H1 (cell line): ENCODE measurements at places on chromosomes 12 and 14. TPM values are rescaled to one million over a fixed set of nuclear protein-coding genes. Genes with fewer than 3 reads are reported as not detected.

DNA sequence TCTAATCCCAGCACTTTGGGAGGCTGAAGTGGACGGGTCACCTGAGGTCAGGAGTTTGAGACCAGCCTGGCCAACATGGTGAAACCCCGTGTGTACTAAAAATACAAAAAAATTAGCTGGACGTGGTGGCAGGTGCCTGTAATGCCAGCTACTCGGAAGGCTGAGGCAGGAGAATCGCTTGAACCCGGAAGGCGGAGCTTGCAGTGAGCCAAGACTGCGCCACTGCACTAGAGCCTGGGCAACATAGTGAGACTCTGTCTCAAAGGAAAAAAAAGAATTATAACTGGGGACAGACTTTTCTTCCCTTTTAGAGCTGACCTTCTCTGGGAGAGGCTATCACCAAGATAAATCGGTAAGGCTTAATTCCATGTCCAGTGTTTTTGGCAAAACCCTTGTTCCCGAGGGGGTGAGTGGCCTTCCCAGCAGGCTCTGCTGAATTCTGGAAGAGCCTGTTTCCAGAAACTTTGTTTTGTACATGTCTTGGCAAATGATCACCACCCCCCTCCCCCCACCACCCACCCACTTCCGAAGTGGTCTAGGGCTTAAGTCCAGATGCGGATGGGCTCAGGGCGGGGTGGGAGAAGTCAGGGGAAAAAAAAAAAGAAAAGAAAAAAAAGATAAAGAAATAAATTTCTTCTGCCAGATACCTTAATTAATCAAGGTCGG, 32.3 kb upstream of the DEGS2 start:
- peaks cover 8% of the 10 kb centered on the region for H3K4me1 ChIP-seq
- H3K27ac ChIP-seq: no peak overlapping the region
- DNase-seq: no peak
- no peak overlapping the region for H3K4me3 ChIP-seq
- no peaks in the 10 kb centered on the region for H3K27me3 ChIP-seq

GRCh38 chr12:124168016-124168786, 126.7 kb upstream of the RFLNA start:
- no peaks in the 10 kb centered on the region for H3K36me3 ChIP-seq
- no peak overlapping the region for H3K27ac ChIP-seq
- no peaks in the 10 kb centered on the region for H3K4me1 ChIP-seq
- H3K27me3 ChIP-seq: no peaks in the 10 kb centered on the region

DNA sequence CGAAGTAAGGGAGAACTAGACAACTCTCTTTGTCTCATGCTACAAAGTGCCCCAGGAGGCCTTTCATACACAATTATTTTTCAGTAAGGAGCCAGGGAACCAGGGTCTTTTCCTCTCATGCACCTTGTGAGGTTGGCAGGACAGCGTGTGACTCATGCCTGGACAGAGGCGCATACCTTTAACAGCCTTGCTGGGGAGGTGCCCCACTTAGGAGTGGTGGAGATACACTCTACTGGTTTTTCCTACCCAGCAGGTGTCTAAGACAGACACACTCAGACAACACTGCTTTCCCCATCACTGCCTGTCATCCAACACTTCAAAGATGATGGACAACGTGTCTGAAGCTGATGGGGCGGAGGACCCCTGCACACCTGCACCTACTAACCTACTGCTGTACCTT, 49.1 kb downstream of the B4GALNT3 start:
- no peak for DNase-seq
- H3K27ac ChIP-seq: no peak overlapping the region
- H3K36me3 ChIP-seq: no peaks in the 10 kb centered on the region
- H3K4me3 ChIP-seq: no peak overlapping the region
- H3K4me1 ChIP-seq: peaks cover 13% of the 10 kb centered on the region

GRCh38 chr14:67418401-67419191, 6.6 kb upstream of the PLEK2 start:
- H3K36me3 ChIP-seq: no peaks in the 10 kb centered on the region
- no peak for DNase-seq
- H3K4me3 ChIP-seq: no peak overlapping the region
- no peaks in the 10 kb centered on the region for H3K27me3 ChIP-seq

GRCh38 chr12:122646517-122647217, 56.5 kb downstream of the HCAR2 start:
- no peak overlapping the region for H3K4me3 ChIP-seq
- no peaks in the 10 kb centered on the region for H3K27me3 ChIP-seq
- no peak overlapping the region for H3K27ac ChIP-seq

LIN7A gene
- 17.8 and 22.0 TPM in 2 replicates for total RNA-seq

- no peaks in the 10 kb centered on the region; the same call in 1 of the 2 replicates for H3K4me1 ChIP-seq
- no peak for DNase-seq
- H3K27me3 ChIP-seq: no peaks in the 10 kb centered on the region
- no peak overlapping the region for H3K4me3 ChIP-seq
- H3K36me3 ChIP-seq: no peaks in the 10 kb centered on the region
- H3K27ac ChIP-seq: no peak overlapping the region
Measured at GRCh38 chr12:3791256-3791874, 38.5 kb upstream of the CRACR2A start.

GRCh38 chr12:71135812-71136176, 22.0 kb downstream of the TSPAN8 start:
- H3K4me1 ChIP-seq: no peaks in the 10 kb centered on the region
- no peaks in the 10 kb centered on the region for H3K36me3 ChIP-seq
- DNase-seq: no peak
- no peak overlapping the region for H3K27ac ChIP-seq

ACSM4 gene
- not detected in 2 replicates for total RNA-seq

DNA sequence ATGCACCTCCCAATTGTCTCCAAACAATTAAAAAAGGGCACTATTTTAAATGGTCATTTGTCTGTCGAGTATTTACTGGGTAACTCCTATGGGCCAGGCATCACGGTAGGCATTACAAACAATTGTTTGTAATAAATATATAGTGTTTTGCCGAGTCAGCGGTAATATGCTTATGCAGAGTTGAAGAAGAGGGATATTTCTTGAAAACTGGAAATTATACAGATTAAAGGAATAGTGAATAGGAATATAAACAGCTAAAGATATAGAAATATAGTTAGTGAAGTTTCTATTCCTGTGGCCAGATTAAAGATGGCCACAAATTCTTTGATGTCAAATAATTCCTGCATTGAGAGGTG, 13.5 kb upstream of the CRADD start:
- H3K4me1 ChIP-seq: no peaks in the 10 kb centered on the region
- H3K27ac ChIP-seq: no peak overlapping the region
- H3K4me3 ChIP-seq: no peak overlapping the region
- no peak for DNase-seq
- H3K36me3 ChIP-seq: no peaks in the 10 kb centered on the region

CCDC38 gene
- not detected in 2 replicates for total RNA-seq

DNA sequence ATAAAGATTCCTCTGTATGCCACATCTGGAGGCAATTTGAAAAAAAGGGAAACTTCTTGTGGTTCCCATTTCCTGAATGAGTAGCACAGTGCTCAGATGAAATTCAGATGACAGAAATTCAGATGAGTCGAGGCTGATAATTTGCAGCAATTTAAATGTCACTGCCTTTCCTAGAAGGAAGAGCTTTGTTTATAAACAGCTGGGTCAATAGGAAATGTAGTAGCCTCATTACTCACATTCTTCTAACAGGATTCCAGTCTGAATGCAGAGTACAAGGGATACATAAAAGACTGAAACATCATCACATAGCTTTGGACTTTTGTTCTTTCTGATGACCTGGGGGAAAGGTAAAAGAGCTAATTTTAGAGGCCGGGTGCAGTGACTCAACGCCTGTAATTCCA, 11.3 kb upstream of the DACT1 start:
- H3K27me3 ChIP-seq: peaks cover 3% of the 10 kb centered on the region; the same call in 1 of the 2 replicates
- H3K36me3 ChIP-seq: no peaks in the 10 kb centered on the region
- H3K4me1 ChIP-seq: peaks cover 17% of the 10 kb centered on the region
- no peak overlapping the region for H3K27ac ChIP-seq

- H3K27ac ChIP-seq: no peak overlapping the region
- no peaks in the 10 kb centered on the region for H3K4me1 ChIP-seq
- H3K36me3 ChIP-seq: no peaks in the 10 kb centered on the region
- no peak for DNase-seq
- H3K27me3 ChIP-seq: no peaks in the 10 kb centered on the region
Measured at GRCh38 chr14:87080146-87080545, 912.8 kb downstream of the GALC start.

DNA sequence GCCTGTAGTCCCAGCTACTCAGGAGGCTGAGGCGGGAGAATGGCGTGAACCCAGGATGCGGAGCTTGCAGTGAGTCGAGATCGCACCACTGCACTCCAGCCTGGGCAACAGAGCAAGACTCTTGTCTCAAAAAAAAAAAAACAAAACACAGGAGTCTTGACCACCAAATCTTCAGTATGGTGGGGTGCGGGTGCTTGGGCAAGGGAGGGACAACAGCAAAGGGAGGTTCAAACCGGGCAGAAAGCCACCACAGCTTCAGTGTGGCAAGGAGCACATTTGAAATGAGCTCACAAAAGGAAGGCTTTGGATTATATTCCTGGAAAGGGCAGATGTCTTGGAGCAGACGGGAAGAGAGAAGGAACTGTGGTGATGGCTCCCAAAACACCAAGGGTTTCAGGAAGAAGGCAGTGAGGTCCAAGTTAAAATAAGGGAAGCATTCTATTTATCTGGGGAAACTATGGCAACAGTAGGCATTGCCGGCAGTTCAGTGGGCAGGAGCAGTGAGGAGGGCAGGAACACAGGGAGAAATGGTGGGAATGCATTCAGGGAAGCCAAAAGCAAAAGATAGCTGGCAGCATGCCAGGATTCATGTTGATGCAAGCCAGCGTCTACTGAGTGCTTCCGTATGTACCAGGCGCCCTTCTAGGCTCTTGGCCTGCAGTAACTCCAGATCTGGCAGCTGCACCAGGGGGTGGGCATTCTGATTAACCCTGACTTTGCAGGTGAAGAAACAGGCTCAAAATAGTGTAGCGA, 51.0 kb upstream of the SRSF5 start:
- H3K36me3 ChIP-seq: no peaks in the 10 kb centered on the region
- H3K4me1 ChIP-seq: peaks cover 33% of the 10 kb centered on the region
- H3K27me3 ChIP-seq: no peaks in the 10 kb centered on the region
- H3K4me3 ChIP-seq: no peak overlapping the region
- no peak for DNase-seq

GRCh38 chr12:70628701-70629480, 8.3 kb downstream of the PTPRB start:
- no peaks in the 10 kb centered on the region for H3K27me3 ChIP-seq
- H3K27ac ChIP-seq: no peak overlapping the region
- H3K4me1 ChIP-seq: no peaks in the 10 kb centered on the region

DNA sequence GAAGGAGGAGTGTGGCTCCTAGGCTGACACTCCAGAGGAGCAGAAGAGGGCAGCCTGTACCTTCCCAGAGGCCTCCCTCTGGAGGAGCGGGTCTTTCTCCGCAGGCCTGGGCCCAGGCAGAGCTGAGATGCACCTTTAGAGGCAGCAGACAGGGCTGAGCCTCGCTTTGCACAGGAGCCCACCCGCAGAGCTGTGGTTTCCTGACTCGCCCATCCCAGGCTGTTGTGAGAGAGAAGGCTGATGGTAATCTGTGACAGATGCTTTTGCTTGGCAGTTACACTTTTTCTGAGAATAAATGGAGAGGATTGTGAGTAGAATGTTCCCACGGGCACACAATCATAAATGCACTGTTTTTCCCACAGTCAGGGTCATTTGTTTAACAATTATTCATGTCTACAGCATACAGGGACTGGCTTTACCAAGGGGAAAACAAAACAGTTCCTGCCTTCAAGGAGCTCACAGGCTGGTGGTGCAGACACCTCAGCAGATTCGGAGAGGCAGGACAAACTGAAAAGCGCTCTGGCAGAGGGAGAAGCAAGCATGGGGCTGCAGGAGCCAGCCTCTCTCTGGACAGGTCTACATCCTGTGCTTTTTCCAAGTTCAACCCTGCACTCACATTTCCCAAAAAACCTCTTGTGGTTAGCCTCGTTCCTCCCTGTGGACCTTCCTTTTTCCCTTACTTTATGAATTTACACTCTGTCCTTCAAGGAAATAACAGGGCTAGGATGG, 13.9 kb downstream of the EVL start:
- peak; percentile 17 for DNase-seq
- no peak overlapping the region for H3K4me3 ChIP-seq
- no peaks in the 10 kb centered on the region for H3K27me3 ChIP-seq
- peaks cover 5% of the 10 kb centered on the region for H3K4me1 ChIP-seq
- H3K27ac ChIP-seq: no peak overlapping the region

DNA sequence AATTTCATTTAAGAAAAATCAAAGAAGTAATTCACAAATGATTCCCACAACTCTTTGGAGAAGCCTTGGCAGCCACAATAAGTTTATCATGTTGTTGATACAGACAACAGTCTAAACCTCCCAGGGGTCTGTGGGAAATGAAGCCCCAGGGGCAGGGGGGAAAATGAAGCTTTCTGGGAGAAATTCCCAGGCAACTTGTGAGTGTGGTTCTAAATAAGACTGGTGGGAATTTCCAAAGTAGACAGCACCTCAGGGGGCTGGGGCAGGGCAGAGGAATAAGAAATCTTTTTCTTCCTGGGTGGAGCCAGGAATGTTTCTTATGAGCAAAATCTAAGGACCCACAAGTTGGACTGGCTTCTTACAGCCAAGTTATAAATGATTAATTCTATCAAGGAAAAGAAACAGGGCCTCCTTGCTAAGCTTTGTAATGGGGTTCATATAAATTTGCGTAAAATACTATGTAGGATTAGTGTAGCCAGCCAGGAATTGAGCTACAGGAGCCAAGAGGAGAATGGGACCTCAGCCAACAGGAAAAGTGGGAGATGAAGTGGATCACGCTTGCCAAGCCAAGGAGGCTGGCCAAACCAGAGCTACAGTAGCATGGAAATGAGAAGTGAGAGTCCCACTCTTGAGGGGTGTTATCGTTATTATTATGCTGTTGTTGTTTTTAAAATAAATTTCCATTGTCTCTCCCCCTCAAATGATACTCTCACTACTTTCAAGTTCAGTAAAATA, 182.9 kb upstream of the FAR2 start:
- H3K27me3 ChIP-seq: no peaks in the 10 kb centered on the region
- H3K27ac ChIP-seq: no peak overlapping the region
- no peaks in the 10 kb centered on the region for H3K4me1 ChIP-seq
- H3K4me3 ChIP-seq: no peak overlapping the region
- no peak for DNase-seq

DNA sequence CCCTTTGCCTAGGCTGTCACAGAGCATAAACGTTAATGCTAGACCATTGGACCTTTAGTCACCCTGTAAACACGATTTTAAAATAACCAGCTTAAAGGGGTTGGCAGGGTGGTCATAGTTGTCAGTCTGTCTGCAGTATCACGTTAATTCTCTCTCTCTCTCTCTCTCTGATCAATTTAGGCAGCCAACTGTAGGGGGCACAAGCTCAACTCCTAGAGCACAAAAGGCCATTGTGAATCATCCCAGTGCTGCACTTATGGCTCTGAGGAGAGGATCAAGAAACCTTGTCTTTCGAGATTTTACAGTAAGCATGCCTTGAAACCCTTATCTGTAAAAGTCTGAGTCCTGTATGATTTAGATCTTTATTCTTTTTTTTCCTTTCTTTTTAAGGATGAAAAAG, 97.1 kb downstream of the SCAF11 start:
- H3K4me1 ChIP-seq: no peaks in the 10 kb centered on the region
- no peaks in the 10 kb centered on the region for H3K27me3 ChIP-seq
- no peak overlapping the region for H3K27ac ChIP-seq
- no peak overlapping the region for H3K4me3 ChIP-seq
- H3K36me3 ChIP-seq: peaks cover 27% of the 10 kb centered on the region
- DNase-seq: no peak

GRCh38 chr14:85317491-85318021, 212.4 kb upstream of the FLRT2 start:
- no peak overlapping the region for H3K4me3 ChIP-seq
- H3K27ac ChIP-seq: no peak overlapping the region
- no peaks in the 10 kb centered on the region for H3K27me3 ChIP-seq
- DNase-seq: no peak
